Activated naive CD4-positive, alpha-beta T cell (primary cell): ENCODE measurements at places on chromosomes 1 and 21.

DNA sequence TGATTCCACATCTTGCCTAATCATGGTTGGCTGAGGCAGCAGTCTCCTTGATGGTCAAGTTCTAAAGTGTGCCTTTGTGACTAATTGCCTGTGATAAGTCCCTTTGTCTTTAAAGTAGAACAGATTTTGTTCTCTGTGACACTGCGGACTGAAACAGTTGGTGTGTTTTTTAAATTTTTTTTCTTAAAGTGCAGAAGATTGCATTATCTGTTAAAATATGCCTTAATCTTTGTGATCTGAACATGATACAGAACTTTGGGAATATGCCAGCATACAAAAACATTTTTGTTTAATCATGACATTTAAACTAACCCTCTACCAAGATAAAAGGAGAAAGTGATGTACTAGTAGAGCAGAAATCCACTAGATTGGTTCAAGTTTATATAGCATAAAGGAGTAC lies 1260.6 kb upstream of the ADGRL2 start:
- no peak for DNase-seq

DNA sequence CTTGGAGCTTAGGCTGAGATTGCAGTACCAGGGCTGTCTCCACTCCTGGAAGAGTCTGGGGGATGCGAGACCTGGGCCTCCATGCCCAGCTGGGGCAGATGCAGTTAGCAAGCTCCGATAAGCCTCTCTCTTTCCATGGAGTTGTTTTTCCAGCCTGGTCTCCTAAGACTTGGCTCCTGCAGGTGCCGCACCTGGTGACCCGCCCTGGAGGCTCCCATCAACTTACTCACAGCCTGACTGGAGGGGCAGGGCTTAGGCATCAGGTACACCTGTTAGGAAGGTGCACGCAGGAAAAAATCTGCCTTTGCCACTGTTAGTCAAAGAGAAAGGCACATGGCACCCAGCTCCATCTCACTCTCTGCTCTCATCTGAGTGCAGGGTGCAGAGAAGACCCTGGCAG lies 198.1 kb upstream of the TMEM51 start:
- DNase-seq, result no peak

GRCh38 chr21:43909741-43910400 lies 44.8 kb downstream of the AGPAT3 start:
- DNase-seq, result no peak

DNA sequence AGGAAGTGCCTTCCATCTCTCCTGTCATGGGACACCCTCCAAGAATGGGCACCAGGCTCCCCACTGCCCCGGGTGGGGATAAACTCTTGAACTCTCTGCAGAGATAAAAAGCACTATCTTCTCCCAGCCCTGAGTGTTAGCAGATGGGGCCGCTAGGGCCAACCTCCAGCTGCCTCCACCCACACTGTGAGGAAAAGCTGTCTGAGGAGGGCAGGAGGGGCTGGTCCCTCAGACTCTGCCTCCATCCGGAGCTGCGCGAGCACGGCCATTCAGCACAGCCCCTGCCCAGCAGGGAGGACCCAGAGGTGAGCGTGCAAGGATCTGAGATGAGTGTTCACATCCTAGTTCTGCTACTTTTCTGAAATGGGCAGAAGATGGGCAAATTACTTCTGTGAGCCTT lies 51.8 kb upstream of the TRABD2B start:
- no peak for DNase-seq

GRCh38 chr1:101237229-101237837 lies 514 bp downstream of the S1PR1 start:
- DNase-seq, result no peak

DNA sequence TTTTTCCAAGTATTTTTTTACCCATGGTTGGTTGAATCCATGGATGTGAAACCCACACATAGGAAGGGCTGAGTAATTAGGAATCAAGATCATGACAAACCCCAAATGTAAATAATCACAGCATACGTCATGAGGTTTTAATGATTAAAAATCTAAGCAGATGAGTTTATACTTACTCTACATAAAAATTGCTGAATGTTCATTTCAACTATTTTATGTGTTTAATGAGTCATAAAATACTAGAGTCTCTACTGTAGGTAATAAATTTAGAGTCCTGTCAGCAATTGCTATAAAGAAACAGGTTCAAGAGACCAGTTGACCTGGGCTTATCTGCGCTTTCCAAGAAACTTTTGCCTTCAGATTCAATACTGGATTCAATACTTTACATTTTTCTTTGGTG lies 18.2 kb downstream of the CTH start:
- no peak for DNase-seq

- DNase-seq, result no peak
Measured at GRCh38 chr21:42571391-42572150, 57.9 kb downstream of the SLC37A1 start.

GRCh38 chr1:230210326-230210980 lies 143.4 kb downstream of the GALNT2 start:
- no peak for DNase-seq

GRCh38 chr21:29568020-29568697 lies 269.4 kb downstream of the BACH1 start:
- no peak for DNase-seq

GRCh38 chr1:2633936-2634491 lies 1.2 kb upstream of the MMEL1 start:
- no peak for DNase-seq

GRCh38 chr1:185520188-185520920 lies 203.3 kb upstream of the IVNS1ABP start:
- no peak for DNase-seq

- no peak for DNase-seq
Measured at GRCh38 chr1:5478156-5478695, 514.0 kb downstream of the NPHP4 start.

GRCh38 chr1:91731815-91732214 lies 154.1 kb downstream of the TGFBR3 start:
- DNase-seq, result no peak
